ENCODE measurements at places on chromosomes 6 and 20.
A peak's percentile ranks its signal among the peaks of the same experiment; 100 is the strongest.

GRCh38 chr6:101907356-101908217 lies 514.1 kb downstream of the GRIK2 start:
- DNase-seq = no peak

GRCh38 chr6:138031417-138031816 lies 75.8 kb downstream of the PERP start:
- DNase-seq = no peak

DNA sequence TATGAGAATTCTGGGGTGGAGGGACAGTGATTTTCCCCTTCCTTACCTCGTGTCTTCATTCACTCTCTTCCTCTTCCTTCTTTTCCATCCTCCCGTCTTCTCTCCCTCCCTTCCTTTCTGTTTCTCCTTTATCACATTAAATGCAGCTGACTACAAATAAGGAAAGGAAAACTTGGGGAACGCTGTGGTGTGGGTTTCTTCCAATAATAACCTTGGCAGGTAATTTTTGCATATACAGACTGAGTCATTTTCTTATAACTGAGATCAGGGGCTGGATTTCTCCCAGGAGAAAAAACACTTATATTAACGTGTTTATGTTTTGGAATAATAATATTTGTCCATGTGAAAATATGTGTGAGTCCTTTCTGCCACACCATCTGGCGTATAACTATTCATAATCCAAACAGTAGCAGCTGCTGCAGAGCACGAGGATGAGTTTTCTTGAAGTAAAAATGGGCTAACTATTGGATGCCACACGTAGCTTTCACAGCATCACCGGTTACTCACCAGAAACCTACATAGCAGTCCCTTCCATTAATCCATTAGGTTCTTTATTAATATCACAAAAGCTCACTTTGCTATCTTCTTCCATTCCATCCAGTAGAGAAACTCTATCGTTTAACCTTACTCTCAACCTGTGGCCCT lies 139.2 kb upstream of the SASH1 start:
- DNase-seq = no peak

DNA sequence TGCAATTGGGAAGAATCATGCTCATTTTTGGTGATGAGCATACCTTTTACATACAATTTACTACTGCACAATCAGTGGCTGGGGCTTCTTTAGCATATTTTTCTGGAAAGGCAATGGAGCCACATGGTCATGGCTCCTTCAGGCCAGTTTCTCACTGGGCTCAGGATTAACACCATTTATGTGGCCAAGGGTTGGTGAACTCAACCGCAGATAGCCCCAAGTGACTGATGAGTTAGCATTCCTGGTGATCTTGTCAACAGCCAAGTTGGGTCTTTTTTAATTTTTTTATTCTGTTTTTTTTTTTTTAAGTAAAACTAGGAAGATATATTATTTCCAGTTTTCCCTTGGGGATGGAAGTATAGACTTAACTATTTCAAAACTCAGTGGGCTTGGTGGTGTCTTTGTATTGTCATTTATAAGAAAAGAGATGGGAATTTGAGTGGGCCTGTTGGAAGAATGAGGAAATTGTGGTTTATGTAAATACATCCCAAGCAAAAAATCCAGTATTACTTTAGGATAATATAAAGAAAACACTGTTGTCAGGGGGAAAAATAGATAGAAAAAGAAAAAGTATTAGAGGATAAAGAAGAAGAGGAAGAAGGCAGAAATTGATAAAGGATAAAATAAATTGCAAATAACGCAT lies 397.4 kb downstream of the MAFB start:
- DNase-seq = no peak

- peak; percentile 89 for DNase-seq
These were observed 60.0 kb downstream of the TRIM27 start for GRCh38 chr6:28863604-28864325.

DNA sequence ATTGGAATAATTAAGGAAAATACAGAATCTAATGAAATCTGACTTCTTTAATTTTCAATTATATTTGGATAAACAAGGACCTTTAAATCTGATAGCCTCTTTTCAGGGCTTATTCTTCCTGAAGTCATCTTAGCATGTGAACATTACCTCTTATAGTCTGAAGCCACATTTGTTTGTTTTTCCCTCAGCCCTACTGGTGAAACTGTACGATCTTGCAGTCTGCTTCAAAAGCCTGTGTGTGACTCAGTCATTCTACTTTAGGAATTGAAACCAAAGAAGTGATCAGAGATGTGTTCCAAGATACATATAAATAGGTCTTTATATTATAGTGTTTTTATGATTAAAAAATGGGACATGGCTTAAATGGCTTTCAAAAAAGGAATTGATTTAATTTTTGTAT lies 67.5 kb downstream of the MACROD2 start:
- DNase-seq = no peak

- DNase-seq = no peak
These were observed 92.3 kb upstream of the HCRTR2 start for GRCh38 chr6:55082021-55082420.

GRCh38 chr20:12203981-12204380 lies 286.3 kb downstream of the BTBD3 start:
- DNase-seq = no peak

GRCh38 chr6:48031711-48032110 lies 79.3 kb downstream of the PTCHD4 start:
- no peak for DNase-seq

GRCh38 chr6:17519120-17519519 lies 81.0 kb upstream of the FAM8A1 start:
- DNase-seq = no peak

DNA sequence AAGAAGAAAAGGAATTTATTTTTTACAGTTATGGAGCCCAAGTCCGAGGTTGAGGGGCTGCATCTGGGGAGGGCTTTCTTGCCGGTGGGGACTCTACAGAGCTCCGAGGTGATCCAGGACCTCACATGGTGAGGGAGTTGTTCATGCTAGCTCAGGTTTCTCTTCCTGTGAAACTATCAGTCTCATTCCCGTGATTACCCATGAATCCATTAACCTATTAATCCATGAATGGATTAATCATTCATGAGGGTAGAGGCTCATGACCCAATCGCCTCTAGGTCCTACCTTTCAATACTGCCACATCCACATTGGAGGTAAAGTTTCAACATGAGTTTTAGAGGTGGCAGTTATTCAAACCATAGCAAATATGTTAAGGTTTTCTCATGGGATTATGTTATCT lies 3.8 kb downstream of the DSE start:
- no peak for DNase-seq

DNA sequence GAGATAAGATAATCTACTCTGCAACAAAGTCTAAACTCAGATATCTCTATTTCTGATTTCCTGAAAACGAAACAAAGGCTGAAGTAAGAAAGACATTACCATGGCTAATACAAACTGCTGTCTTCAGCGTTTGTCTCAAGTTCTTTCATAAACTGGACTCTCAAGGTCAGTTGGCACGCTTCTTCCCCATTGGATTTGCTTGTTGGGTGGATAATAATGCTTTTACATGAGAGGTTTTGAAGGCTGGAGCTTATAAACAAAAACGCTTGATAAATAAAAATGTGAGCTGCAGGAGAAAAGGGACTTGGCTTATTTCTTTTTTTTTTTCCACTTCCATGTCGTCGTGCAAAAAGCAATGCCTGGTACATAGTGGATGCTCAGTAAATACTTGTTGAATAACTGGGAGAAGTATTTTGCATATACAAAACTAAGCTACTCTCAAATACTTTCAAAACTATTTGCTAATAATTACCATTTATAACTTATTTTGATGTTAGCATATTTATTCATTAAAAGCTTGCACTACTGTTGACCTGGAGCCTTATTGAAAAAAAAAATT lies 65.7 kb upstream of the EEF1A1 start:
- DNase-seq = no peak

GRCh38 chr6:44176762-44177509 lies 18.3 kb downstream of the CAPN11 start:
- peak; percentile 80 for DNase-seq

GRCh38 chr6:25971187-25971821 lies 8.7 kb downstream of the TRIM38 start:
- DNase-seq = no peak

- no peak for DNase-seq
These were observed 5.2 kb upstream of the MANEA start for GRCh38 chr6:95572098-95572497.

Measured in activated CD8-positive, alpha-beta T cell treated with anti-CD3 and anti-CD28 coated beads for 36 hours (primary cell).